Activated CD8-positive, alpha-beta memory T cell treated with anti-CD3 and anti-CD28 coated beads, Interleukin-2, amount 10 ng/mL, durations not matched to agents 7 days and 5 days (primary cell): ENCODE measurements at places on chromosomes 6 and 20.
A peak's percentile ranks its signal among the peaks of the same experiment; 100 is the strongest.

DNA sequence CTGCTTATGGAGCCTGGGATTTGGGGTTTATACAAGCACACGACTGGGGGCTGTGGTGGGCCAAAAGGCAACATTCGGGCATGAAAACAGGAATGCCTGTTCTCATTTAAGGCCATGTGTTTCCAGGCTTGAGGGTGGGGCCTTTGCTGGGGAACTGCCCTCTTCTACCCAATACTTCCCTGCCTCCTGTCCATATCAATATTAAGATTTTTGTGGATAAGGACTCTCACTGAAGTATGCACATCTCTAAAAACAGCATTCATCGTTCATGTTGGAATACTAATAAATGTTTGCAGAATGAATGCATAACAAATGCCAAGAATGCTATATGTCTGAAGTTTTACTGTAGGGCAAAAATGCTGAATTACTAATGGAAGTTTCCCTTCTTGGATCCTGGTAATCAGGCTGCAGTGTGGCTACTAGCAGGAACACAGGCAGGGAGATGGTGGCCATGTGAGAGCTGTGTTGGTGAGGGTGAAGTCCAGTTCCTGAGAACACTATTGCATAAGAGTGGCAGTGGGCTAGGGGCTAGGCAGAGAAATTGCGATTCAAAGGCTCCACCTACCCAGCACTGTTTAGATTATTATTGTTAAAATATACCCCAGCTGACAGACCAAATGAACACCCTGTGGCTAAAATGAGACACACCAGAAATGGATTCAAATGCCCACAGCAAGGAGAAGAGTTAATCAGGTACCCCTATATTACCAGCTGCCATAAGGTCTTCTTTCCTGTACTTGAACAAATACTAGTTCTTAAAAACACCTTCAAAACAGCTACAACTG, 644.3 kb downstream of the EPM2A start:
- DNase-seq, result no peak
- peaks cover 12% of the 10 kb centered on the region for H3K27me3 ChIP-seq
- H3K4me1 ChIP-seq, result no peaks in the 10 kb centered on the region

- no peak overlapping the region for H3K4me3 ChIP-seq
- DNase-seq, result no peak
- peaks cover 3% of the 10 kb centered on the region for H3K4me1 ChIP-seq
- no peaks in the 10 kb centered on the region for H3K36me3 ChIP-seq
Measured at GRCh38 chr6:69881322-69882151, 15.2 kb downstream of the COL19A1 start.

DNA sequence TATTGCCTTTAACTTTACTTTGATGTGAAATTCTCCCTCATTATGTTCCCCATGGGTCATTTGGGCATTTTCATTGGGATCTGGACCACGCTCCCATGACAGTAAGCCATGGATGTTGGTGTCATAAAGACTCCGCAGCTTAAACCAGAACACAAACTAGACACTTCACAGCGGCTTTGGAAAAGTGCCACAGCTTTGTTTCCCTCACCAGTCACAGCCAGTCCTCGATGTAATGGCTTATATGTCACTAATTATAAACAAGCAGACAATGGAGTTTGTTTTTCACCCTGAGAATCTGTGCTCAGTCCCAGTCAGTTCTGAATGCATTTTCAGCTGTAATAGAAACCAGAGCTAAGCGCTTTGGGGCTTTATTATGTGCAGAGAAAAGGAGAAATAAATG, 23.2 kb upstream of the DAAM2 start:
- no peaks in the 10 kb centered on the region for H3K4me1 ChIP-seq
- H3K36me3 ChIP-seq, result no peaks in the 10 kb centered on the region
- no peaks in the 10 kb centered on the region for H3K27me3 ChIP-seq
- H3K4me3 ChIP-seq, result no peak overlapping the region
- H3K27ac ChIP-seq, result no peak overlapping the region
- DNase-seq, result no peak

DNA sequence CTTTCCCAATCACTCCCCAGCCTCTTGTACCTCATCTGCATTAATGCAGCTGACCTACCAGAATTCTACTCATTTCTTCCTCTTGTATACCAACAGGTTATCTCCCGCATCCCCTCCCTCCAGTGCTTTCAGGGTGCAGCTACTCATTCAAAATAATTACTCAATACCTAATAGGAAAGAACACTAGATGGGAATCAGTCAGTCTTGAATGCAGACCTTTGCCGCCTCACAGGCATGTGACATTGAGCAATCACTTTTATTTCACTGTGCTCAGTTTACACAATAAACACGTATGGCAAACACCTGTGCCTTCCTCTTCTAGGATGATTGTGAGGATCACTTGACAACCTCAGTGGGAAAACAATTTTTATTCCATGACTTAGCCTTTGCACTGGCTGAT, 13.3 kb downstream of the ZSCAN31 start:
- H3K36me3 ChIP-seq, result peaks cover 15% of the 10 kb centered on the region
- H3K27ac ChIP-seq, result no peak overlapping the region
- H3K27me3 ChIP-seq, result peaks cover 3% of the 10 kb centered on the region
- no peak overlapping the region for H3K4me3 ChIP-seq

GRCh38 chr6:84785671-84786070, 21.3 kb upstream of the TBX18 start:
- no peaks in the 10 kb centered on the region for H3K4me1 ChIP-seq
- H3K36me3 ChIP-seq, result no peaks in the 10 kb centered on the region
- H3K27me3 ChIP-seq, result no peaks in the 10 kb centered on the region
- no peak overlapping the region for H3K27ac ChIP-seq

GRCh38 chr6:25403150-25403549, 124.0 kb downstream of the CARMIL1 start:
- H3K27ac ChIP-seq, result no peak overlapping the region
- no peaks in the 10 kb centered on the region for H3K27me3 ChIP-seq
- H3K4me3 ChIP-seq, result no peak overlapping the region
- no peak for DNase-seq

DNA sequence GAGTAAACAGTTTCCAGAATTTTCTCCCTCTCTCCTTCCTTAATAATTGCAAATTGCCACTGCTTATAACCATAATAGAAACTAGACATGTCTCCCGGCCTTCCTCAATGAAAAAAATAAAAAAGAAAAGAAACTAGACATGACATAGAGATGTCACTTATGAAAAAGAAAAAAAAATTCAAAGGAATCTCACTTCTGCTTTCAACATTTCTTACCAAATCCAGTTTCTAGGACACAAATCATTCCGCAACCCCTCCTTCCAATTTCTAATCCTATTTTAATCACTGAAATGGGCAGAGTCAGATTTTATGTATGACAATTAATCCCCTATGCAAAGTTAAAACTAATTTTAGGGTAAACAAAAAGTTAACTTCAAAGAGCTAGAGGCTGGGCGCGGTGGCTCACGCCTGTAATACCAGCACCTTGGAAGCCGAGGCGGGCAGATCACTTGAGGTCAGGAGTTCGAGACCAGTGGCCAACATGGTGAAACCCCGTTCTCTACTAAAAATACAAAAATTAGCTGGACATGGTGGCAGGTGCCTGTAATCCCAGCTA, 40.1 kb upstream of the EEF1A1 start:
- H3K36me3 ChIP-seq, result no peaks in the 10 kb centered on the region
- no peak overlapping the region for H3K27ac ChIP-seq
- H3K27me3 ChIP-seq, result no peaks in the 10 kb centered on the region
- no peak for DNase-seq
- peaks cover 16% of the 10 kb centered on the region for H3K4me1 ChIP-seq

GRCh38 chr6:23456396-23456795, 669.6 kb upstream of the NRSN1 start:
- no peaks in the 10 kb centered on the region for H3K36me3 ChIP-seq
- H3K27ac ChIP-seq, result no peak overlapping the region
- DNase-seq, result no peak
- H3K4me3 ChIP-seq, result no peak overlapping the region
- no peaks in the 10 kb centered on the region for H3K4me1 ChIP-seq

DNA sequence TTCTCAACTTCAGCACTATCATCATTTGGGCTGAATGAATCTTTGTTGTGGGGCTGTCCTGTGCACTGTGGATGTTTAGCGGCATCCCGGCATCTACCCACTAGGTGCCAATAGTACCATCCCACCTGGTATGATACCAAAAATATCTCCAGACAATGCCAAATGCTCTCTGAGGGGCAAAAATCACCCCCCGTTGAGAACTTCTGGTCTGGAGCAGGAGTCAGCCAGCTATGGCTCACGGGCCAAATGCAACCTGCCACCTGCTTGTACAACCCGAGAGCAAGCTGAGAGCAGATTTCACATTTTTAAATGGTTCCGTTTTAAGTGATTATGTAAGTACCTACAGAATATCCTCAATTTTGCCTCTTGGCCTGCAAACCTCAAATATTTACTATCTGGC, 26.8 kb downstream of the KCNB1 start:
- H3K4me3 ChIP-seq, result no peak overlapping the region
- DNase-seq, result no peak
- H3K27me3 ChIP-seq, result peaks cover 35% of the 10 kb centered on the region
- H3K4me1 ChIP-seq, result no peaks in the 10 kb centered on the region
- no peak overlapping the region for H3K27ac ChIP-seq

GRCh38 chr6:98887650-98888049, 53.3 kb downstream of the POU3F2 start:
- no peak overlapping the region for H3K27ac ChIP-seq
- H3K27me3 ChIP-seq, result no peaks in the 10 kb centered on the region
- H3K4me1 ChIP-seq, result no peaks in the 10 kb centered on the region
- no peak for DNase-seq

GRCh38 chr6:127635091-127635490, 58.1 kb downstream of the C6orf58 start:
- no peak overlapping the region for H3K4me3 ChIP-seq
- peaks cover 2% of the 10 kb centered on the region for H3K27me3 ChIP-seq
- no peaks in the 10 kb centered on the region for H3K36me3 ChIP-seq
- no peak overlapping the region for H3K27ac ChIP-seq

DNA sequence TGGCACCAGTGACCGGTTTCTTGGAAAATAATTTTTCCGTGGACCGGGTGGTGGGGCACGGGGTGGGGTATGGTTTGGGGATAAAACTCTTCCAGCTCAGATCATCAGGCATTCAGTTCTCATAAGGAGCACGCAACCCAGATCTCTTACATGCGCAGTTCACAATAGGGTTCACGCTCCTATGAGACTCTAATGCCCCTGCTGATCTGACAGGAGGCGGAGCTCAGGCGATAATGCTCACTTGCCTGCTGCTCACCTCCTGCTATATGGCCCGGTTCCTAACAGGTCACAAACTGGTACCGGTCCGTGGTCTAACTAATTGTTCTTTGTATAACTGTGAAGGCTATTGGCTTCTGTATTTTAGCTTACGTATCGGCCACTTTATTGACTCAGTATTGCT, 51.7 kb downstream of the VSTM2L start:
- no peaks in the 10 kb centered on the region for H3K4me1 ChIP-seq
- H3K27me3 ChIP-seq, result peaks cover 27% of the 10 kb centered on the region
- no peak overlapping the region for H3K4me3 ChIP-seq
- no peak overlapping the region for H3K27ac ChIP-seq
- DNase-seq, result peak; percentile 34

DNA sequence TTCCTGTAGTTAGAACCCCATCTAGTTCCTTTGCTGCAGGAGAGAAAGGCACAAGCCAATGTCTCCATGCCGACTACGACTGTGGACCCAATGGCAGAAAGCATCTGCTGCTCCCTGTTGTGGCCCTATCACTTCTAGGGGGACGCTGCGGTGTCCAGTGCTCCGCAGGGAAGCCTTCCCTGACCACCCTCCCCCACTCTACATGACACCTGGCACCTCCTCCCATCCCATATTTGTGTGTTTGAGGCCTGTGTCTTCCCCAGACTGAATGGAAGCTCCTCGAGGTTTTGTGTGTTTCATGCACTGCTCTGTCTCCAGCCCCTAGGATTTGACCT, 159.5 kb downstream of the DTNBP1 start:
- H3K4me1 ChIP-seq, result no peaks in the 10 kb centered on the region
- DNase-seq, result no peak
- H3K27ac ChIP-seq, result no peak overlapping the region
- H3K36me3 ChIP-seq, result peaks cover 6% of the 10 kb centered on the region
- H3K4me3 ChIP-seq, result no peak overlapping the region

DNA sequence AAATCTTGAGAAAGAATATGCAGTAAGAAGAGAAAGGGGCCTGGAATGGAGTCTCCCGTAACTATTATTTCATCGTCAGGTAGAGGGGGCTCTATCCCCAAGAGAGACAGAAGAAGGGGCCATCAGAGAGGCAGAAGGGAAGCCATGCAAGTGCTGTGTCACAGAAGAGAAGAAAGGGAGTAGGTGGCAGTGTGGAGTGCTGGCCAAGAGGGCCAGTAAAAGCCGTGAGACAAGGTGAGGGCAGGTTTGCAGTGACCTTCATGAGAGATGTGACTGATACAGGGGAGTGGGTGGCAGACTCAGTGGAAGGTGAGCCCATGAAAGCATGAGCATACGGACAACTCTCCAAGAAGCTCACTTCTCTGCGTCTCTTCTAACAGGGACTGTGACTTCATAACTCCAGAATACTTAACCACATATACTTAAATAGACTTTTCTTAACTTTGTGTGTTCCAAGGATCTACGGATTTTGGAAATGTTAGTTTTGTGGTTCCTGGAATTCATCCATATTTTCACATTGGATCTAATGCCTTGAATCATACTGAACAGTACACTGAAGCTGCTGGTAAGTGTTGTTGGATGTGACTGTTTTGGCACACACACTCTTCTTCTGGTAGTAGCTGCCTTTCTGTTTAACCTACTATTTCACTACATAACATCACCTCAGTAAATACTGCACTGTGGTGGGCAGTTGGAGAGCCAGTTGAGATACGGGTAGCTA, 15.6 kb downstream of the PM20D2 start:
- H3K27ac ChIP-seq, result no peak overlapping the region
- DNase-seq, result no peak
- no peak overlapping the region for H3K4me3 ChIP-seq
- no peaks in the 10 kb centered on the region for H3K4me1 ChIP-seq
- H3K36me3 ChIP-seq, result peaks cover 25% of the 10 kb centered on the region

DNA sequence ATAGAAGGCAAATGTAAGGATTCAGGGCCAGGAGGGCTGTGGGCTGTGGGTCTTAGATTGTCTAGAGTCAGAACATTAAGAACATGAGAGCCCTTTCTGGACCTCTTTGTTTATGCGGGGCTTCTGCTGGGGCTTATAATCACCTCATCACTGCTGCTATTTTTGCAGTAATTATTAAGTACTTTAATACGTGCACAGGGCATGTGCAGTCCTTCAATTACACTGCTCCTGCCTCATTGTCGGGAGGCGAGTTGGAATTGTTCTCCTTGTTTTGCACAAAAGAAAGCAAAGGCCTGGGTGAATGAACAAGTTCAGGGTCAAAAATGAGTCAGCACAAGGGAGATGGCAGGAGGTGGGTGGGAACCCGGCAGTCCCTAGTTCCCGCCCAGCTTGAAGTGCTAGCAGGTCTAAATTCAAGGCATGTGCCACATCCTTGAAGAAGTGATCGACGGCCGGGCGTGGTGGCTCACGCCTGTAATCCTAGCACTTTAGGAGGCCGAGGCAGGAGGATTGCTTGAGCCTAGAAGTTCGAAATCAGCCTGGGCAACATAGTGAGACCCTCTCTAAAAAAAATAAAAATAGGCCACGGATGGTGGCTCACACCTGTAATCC, 34.4 kb upstream of the PTPN1 start:
- no peaks in the 10 kb centered on the region for H3K27me3 ChIP-seq
- DNase-seq, result no peak
- no peak overlapping the region for H3K4me3 ChIP-seq
- H3K36me3 ChIP-seq, result no peaks in the 10 kb centered on the region
